Stimulated activated CD8-positive, alpha-beta memory T cell treated with anti-CD3 and anti-CD28 coated beads, Interleukin-7, amount 100 ng/mL, for 1 hour (primary cell): ENCODE measurements at places on chromosomes 1 and 21.

- DNase-seq: no peak
Measured at GRCh38 chr21:45418301-45419071, 13.5 kb downstream of the COL18A1 start.

- DNase-seq: no peak
Measured at GRCh38 chr21:31283025-31283424, 61.0 kb downstream of the TIAM1 start.

DNA sequence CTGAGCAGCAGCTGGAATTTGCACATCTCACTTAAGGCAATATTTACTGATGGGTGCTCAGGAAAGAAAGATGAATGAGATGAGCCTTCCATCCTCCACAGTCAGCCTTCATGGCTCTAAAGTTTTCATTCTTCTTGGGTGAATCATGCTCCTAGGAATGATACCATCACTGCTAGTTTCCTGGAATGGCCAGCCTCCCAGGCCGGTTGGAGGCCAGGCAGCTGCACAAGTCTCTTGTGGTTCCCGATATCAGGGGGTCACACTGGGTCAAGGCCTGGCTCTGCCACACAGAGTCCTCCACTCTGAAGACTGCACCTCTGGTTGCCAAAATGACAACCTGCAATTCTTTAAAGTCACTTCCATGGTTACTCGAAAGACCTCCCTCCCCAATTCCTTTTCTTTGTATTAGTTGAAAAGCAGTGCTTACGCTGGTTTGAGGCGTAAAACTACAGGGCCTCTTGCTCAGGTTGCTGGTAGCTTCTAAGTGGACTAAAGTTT, 46.2 kb upstream of the PALMD start:
- no peak for DNase-seq

GRCh38 chr1:43442756-43443155, 11.0 kb downstream of the HYI start:
- no peak for DNase-seq

- no peak for DNase-seq
Measured at GRCh38 chr1:180643693-180644092, 11.9 kb downstream of the XPR1 start.

DNA sequence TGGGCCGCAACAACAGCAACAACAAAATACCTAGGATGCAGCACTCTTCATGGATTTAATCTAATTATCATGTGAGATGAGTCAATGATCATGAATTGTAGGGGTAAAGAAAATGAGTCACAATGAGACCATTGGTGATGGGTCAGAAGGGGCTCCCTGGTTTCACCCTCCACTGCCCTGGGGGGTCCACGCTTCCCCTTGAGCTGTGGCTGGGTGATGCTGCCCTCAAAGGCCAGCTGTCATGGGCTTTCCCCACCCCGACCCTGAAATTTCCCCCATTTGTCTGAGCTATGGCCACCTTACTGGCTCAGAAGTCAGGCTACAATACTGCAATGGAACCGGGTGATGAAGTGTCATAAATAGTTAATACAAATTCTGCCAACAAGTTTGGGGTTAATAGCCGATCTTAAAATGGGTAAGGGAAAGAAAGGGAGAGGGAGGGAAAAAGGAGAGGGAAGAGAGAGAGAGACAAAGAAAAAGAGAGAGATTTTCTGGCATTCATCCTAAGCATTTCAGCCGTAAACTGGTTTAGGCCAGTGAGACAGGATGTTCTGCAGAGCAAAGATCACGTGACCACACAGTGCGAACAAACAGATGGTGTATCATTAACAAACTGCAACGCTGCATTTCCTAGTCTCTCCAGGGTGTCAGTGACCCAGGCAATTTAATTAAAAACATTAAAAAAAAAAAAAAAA, 143.4 kb upstream of the ERRFI1 start:
- peak; percentile 19 for DNase-seq

DNA sequence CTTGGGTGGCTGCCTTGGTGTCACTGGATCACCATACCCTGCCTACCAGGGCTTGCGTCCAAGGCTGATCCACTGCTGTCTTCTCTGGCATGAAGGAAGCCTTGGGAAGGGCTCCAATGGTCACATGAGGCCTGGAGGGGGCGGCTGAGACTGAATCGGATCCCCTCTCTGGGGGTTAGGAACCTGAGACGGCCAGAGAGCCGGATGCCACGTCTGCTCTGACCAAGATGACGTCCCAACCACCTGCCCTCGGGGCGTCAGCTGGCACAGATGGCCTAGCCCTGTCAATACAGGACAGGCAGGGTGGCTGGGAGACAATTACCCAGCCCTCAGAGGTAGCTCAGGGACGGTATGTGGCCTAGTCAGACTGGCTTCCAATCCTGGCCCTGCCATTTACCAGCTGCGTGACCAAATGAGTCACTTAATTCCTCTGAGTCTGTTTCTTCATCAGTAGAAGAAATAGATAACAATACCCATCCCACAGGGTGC, 5.4 kb downstream of the TRIM62 start:
- DNase-seq: no peak

DNA sequence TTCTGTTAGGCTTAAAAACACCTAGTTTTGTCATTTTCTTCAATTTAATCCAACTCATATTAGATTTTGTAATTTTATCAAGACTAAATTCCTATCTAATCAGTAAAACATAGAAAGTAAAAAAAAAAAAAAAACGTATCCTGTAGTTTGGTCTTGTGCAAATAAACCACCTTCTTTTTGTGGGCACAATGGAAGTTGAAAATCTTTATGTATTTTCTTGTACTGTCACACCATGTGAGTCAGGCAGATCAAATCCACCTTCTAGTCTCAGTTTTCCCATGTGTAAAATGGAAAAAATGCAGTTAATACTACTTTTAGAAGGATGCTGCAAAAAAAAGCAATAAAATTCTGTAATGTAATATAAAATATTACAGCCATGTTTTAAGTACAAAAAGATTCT, 129.8 kb downstream of the CYYR1 start:
- no peak for DNase-seq

DNA sequence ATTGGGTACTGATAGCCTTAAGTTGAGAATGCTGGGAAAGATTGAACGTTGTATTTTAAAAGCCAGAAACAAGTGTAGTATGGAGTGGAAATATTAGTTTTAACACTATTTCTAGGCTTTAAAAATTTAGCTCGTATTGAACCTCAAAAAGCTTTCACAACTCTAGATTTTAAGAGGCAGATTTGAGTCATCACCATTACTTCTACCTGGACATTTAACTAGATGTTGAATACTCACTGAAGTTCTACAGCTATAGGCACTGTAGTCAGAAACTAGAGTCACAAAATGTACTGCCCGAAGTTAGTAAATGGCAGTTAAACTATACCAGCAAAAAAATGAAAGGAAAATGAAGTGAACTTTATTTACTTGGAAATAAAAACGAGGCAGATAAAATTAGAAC, 96.5 kb downstream of the NEK7 start:
- no peak for DNase-seq

DNA sequence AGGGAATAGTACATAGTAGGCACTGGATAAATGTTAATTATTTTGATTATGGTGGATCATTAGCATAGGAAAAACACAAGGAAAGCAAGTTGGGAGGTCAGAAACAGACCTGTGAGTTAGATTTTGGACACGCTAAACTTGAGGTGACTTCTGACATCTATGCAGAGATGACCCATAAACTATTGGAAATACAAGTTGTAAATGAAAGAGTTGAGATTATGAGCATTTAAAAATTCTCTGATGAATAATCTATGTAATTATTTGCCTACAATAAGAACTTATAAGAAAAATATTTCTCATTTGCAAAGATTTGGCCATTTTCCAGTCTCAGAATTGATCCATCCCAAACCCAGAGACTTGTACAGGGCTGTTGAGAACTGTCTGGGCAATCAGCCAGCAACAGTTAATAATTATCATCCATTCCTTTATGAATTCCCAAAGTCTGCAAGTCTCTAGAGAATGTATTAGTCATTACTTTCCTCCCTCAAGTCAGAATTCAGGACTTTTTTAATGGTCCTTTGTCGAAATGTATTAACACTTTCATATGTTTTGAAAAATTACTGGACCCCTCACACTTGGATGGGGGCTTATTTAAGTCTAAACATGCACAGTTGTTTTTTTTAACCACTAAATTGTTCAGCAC, 19.4 kb upstream of the SLAMF6 start:
- DNase-seq: no peak

GRCh38 chr1:110069404-110070281, 829 bp downstream of the ALX3 start:
- no peak for DNase-seq

DNA sequence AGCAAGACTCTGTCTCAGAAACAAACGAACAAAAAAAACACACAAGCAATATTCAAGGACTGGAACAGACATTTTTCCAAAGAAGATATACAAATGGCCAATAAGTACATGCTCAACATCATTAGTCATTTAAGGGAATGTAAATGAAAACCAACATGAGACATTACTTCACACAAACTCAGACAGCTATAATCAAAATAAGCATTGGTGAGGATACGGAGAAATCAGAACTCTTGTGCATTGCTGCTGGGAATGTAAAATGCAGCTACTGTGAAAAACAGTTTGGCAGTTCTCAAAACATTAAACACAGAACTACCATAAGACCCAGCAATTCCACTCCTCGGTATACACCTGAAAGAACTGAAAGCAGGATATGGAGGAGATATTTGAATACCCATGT, 15.4 kb downstream of the NOL9 start:
- no peak for DNase-seq

GRCh38 chr1:152343006-152343405, 16.8 kb downstream of the FLG2 start:
- no peak for DNase-seq

DNA sequence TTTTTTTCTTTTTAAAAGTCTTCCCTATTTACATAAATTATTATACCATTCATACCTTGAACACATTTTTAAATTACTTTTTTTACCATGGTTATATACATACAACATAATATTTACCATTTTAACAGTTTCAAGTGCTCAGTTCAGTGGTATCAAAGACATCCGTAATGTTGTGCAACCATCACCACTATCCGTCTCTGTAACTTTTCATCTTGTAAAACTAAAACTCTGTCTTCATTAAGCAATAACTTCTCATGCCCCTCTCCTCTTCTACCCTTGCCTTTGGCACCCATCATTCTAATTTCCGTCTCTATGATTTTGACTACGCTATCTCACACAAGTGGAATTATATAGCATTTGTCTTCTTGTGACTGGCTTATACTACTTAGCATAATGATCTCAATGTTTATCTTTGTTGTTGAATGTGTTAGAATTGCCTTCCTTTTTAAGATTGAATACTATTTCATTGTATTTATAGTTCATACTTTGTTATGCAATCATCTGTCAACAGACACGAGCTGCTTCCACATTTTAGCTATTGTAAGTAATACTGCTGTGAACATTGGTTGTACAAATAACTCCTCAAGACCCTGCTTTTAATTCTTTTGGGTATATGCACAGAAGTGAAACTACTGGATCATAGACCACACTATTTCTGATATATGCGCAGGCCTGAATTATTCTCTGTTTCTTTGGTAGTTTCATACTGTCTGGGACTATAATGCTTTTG, 689.5 kb upstream of the NCAM2 start:
- DNase-seq: no peak

DNA sequence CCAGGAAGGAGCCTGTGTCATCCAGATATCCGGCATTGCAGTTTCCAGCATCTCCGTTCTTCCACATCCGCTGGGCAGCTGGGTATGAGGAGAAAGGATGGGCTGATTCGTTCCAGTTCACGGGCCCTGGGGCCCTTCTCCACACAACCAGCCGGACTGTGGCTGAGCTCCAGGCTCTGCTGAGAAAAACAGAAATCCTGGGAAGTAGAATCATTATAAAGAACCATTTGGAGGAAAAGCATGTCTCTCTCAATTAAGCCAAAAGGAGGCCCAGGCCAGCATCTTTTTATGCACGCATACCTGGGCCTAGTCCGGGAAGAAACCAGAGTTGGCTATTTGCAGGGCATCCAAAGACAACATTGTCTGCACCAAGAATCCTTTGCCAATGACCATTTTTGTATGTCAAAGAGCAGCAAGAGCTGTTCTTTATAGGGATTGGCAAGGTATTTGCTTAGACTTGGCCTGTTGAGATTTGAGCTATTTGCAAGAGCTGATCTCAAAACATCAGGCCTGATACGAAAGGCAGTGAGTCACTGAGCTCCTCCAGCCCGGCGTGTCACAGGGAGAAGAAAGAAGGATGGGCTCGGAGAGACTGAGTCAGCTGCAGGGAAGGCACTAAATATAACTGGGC, 84.9 kb upstream of the ARHGEF16 start:
- no peak for DNase-seq

GRCh38 chr1:86912281-86912900, 1.5 kb downstream of the SELENOF start:
- DNase-seq: no peak

GRCh38 chr1:85576642-85577418, 3.7 kb upstream of the CCN1 start:
- DNase-seq: no peak

GRCh38 chr21:45156459-45156858, 82.1 kb downstream of the ADARB1 start:
- no peak for DNase-seq

GRCh38 chr1:160653620-160654016, 6.8 kb upstream of the SLAMF1 start:
- no peak for DNase-seq

DNA sequence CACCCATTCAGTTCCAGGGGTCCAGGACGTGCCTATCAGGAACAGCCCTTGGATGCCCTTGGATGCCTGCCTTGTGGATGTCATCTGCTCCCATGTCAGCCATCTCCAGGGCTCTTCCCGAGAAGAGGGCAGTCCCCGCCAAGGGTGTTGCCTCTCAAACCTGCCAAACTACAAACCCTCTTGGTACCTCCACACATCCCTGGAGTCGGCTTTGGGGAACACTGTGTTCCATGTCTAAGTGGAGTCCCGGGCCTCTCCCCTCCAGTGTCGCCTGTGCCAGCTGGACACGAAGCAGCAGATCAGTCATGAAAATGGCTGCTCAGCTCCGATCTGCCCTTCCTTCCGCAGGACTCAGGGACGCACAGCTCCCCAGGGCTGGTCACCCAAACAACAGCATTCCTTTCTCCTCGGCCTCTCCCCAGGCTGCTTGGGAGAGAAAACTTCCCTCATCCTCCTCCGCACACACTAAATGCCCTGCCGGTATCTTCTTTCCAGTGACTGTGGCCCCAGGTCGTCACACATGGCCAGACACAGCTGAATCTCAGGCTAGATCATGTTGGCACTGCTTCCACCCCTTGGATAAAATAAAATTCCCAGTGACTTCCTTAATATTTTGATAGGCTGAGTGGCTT, 53.4 kb downstream of the GALNT2 start:
- DNase-seq: no peak
